ENCODE measurements at places on chromosomes 4 and X.

DNA sequence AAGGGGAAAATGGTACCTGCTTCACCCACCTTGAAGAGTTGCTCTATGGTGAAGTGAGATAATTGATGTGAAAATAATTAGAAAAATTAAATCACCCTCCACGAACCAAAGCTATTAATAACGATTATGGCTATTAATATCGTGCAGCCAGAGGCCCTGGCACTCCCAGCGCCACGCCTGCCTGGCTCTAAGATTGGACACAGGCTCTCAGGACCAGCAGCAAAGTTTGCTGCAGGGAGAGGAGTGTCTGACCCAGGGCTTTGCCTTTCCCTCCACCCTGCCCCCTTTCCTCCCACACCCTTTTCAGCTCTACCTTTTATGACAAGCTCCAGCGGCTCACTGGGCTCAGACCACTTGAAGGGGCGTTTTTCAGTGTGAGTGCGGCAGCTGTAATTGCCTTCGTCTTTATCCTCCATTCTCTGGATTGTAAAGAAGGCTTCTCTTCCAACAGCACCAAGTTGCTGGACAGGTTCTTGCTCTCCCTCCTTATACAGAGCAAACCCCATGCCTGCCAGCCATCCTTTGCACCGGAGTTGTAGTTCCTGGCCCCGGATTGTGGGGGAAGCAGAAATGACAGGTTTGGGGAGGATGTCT lies 11.5 kb downstream of the IGSF1 start:
- no peak for DNase-seq

- DNase-seq = no peak
These were observed 379.9 kb downstream of the TRAM1L1 start for GRCh38 chr4:116705466-116705865.

GRCh38 chrX:115368876-115369275 lies 79.4 kb downstream of the LUZP4 start:
- no peak for DNase-seq

DNA sequence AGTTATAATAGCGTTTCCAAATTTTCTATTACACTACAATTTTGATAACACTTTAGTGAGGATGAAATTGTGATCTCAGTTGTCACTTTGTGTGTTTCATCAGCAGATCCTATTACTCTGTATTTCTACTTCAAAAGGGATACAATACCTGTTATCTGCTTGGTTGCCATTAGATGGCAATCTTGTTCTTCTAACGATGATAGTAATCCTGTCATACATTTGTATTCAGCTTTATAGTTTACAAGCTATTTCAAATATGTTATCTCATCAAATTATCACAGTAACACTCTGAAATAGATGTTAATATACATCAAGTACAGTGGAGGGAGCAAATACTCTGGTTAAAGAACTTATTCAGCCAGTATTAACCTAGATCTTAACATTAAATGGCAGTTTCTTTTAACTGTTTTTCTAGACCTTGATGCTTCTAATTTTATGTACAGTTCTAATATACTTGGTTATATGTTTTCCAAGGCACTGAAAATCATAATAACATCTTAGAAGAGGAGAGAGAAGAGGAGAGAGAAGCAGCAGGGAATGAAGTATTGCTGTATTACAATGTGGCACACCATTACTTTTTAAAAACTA lies 292.0 kb downstream of the CCSER1 start:
- no peak for DNase-seq

Measured in stimulated activated CD4-positive, alpha-beta T cell treated with anti-CD3 and anti-CD28 coated beads, TNF-alpha, amount 100 ng/mL, for 48 hours (primary cell).